Activated CD4-positive, alpha-beta T cell treated with anti-CD3 and anti-CD28 coated beads, Interleukin-2, amount 10 ng/mL, durations not matched to agents 7 days and 5 days (primary cell): ENCODE measurements at places on chromosomes 4 and X. TPM values are rescaled to one million over a fixed set of nuclear protein-coding genes. Genes with fewer than 3 reads are reported as not detected.

DNA sequence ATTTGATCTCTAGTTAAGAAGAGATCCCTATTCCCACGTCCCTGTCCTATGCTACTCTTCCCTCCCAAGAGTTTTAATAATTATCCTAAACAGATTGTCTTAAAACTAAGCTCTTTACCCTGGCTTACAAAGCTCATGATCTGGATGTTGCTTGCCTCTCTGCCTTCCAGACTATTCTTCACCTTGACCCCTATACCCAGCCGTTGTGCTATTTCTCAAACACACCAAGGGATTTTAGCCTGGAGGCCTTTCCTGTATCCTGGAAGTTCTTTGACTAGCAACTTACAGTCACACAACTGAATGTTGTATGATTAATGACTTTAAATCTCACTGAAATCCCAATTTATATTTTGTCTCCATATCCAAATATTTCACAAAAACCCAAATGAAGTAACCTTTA, 314.9 kb downstream of the ADGRL3 start:
- DNase-seq = no peak

The LDB2 gene
- total RNA-seq = not detected

The PABPC5 gene
- total RNA-seq = not detected

The HS6ST2 gene
- not detected for total RNA-seq

- no peak for DNase-seq
Observed at GRCh38 chr4:139933104-139933503, 220.9 kb downstream of the MAML3 start.

The CETN2 gene
- 9.7 TPM for total RNA-seq

The MAOB gene
- total RNA-seq = not detected

The ARR3 gene
- not detected for total RNA-seq

The FREM3 gene
- total RNA-seq = not detected

The PPBP gene
- total RNA-seq = not detected

- DNase-seq = no peak
Observed at GRCh38 chr4:53601251-53601764, 10.0 kb upstream of the LNX1 start.

- no peak for DNase-seq
Observed at GRCh38 chr4:152643153-152644035, 36.4 kb downstream of the TMEM154 start.

The F9 gene
- not detected for total RNA-seq

The PNMA6F gene
- not detected for total RNA-seq

- no peak for DNase-seq
Observed at GRCh38 chr4:84710548-84710947, 127.6 kb downstream of the CDS1 start.

GRCh38 chr4:55928846-55929245, 19.9 kb upstream of the CEP135 start:
- no peak for DNase-seq

The PDLIM5 gene
- total RNA-seq = 26.7 TPM

- DNase-seq = no peak
Observed at GRCh38 chr4:55278316-55278715, 67.7 kb upstream of the SRD5A3 start.

DNA sequence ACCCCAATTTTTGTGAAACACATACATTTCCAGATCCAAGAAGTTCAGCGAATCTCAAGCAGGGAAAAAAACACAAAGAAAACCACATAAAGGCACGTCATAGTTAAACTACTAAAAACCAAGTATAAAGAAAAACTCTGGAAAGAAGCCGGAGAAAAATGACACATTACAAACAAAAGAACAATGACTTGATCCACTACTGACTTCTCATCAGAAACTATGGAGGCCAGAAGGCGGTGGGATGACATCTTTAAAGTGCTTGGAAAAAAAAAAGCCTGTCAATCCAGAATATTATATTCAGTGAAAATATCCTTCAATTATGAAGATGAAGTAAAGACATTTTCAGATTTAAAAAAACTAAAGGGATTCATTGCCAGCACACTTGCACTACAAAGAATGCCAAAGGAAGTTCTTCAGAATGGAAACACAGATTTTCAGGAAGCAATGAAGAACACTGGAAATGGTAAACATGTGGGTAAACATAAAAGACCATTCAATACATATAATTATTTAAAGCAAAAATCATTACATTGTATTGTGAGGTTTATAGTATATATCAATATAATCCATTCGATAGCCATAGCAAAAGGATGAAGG, 32.6 kb upstream of the PPP2R2C start:
- DNase-seq = no peak

GRCh38 chr4:73603854-73604584, 16.2 kb downstream of the RASSF6 start:
- no peak for DNase-seq

- no peak for DNase-seq
Observed at GRCh38 chr4:62717154-62717553, 1517.0 kb downstream of the ADGRL3 start.

DNA sequence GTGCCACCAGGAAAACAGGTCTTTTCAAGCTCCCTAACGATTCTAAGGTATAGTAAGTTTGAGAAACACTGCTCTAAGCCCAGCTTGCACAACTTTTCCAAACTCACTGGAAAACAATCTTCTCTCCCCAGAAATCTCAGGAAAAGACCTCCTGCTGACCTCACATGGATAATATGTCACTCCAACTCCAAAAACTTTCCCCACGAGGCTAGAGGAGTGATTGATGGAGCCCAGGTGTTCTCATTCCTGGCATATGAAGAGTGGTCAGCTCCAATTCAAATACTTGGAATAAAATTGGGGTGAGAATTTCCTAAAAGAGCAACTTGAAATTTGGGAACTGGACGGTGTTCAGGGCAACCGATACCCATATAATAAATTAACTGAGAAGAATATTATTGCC, 299.9 kb downstream of the PPP4R3C start:
- no peak for DNase-seq

DNA sequence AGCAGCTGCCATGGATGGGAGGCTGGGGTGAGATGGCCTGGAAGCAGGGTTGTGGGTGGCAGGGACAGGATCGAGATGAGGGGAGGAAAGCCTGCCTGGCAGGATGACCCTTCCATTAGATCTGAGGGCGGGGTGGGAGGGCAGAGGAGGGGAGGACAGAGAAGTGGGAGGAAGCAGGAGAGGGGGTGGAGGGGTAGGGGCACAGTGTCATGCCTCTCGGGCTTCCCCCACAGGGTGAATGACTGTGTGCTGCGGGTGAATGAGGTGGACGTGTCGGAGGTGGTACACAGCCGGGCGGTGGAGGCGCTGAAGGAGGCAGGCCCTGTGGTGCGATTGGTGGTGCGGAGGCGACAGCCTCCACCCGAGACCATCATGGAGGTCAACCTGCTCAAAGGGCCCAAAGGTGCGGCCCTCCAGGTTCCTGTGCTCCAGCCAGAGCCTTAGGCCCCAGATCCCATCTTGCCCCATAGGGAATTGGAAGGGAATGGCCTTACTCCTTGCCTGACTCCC, 4.9 kb downstream of the DLG3 start:
- no peak for DNase-seq

The POLN gene
- total RNA-seq = 3.8 TPM
